ENCODE measurements at places on chromosomes 3 and 15.

GRCh38 chr15:88981244-88982215 is 68.4 kb upstream of the MFGE8 start:
- no peaks in the 10 kb centered on the region for H3K27me3 ChIP-seq
- no peak overlapping the region for H3K4me3 ChIP-seq
- H3K27ac ChIP-seq = no peak overlapping the region
- H3K36me3 ChIP-seq = no peaks in the 10 kb centered on the region

- H3K36me3 ChIP-seq = no peaks in the 10 kb centered on the region
- no peak for DNase-seq
- H3K4me1 ChIP-seq = peaks cover 20% of the 10 kb centered on the region
- H3K4me3 ChIP-seq = no peak overlapping the region
Measured at GRCh38 chr3:128573707-128574162, 76.9 kb downstream of the RPN1 start.

- no peak overlapping the region for H3K4me3 ChIP-seq
- DNase-seq = no peak
- H3K4me1 ChIP-seq = peaks cover 34% of the 10 kb centered on the region
- H3K36me3 ChIP-seq = peaks cover 2% of the 10 kb centered on the region
- H3K27ac ChIP-seq = no peak overlapping the region
- H3K27me3 ChIP-seq = no peaks in the 10 kb centered on the region
Measured at GRCh38 chr15:77628010-77628409, 4.7 kb downstream of the LINGO1 start.

DNA sequence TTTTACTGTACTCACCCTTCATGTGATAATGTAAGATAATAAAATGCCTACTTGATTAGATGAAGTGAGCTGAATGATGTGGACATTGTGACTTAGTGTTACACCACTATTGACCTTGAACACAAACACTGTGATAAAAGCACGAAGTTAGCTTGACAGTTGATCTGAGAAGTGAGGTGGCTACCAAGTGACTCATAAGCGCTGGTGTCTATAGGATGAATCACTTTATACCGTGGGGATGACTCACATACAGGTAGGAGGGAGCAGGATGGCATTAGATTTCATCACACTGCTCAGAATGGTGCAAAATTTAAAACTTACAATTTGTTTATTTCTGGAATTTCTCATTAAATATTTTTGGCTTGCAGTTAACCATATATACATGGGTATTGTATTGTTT is 174.7 kb upstream of the CNTN3 start:
- no peaks in the 10 kb centered on the region for H3K27me3 ChIP-seq
- no peaks in the 10 kb centered on the region for H3K36me3 ChIP-seq
- H3K4me3 ChIP-seq = no peak overlapping the region
- DNase-seq = no peak
- H3K27ac ChIP-seq = no peak overlapping the region

- no peak overlapping the region for H3K27ac ChIP-seq
- H3K4me1 ChIP-seq = no peaks in the 10 kb centered on the region
- DNase-seq = no peak
- H3K27me3 ChIP-seq = no peaks in the 10 kb centered on the region
- no peaks in the 10 kb centered on the region for H3K36me3 ChIP-seq
- no peak overlapping the region for H3K4me3 ChIP-seq
Measured at GRCh38 chr3:122322095-122323075, 2.7 kb upstream of the CSTA start.

DNA sequence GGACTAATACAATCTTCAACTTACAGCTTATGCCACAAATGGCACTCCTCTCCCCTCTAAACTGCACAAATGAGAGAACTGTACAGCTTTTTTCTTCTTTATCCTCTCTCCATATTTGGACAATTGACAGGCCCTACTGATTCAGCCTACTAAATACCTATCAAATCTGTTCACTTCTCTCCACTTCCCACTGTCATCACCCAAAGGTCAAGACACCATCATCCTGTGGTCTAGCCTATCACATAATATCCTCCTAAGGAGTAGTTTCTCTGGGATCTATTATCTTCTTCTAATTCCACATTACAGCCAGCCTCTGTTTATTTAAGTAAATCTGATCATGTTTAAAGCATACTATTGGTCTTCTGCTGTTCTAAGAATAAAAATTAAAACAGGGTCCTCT is 33.0 kb upstream of the SLC12A8 start:
- DNase-seq = no peak
- H3K27ac ChIP-seq = no peak overlapping the region
- no peaks in the 10 kb centered on the region for H3K36me3 ChIP-seq
- no peaks in the 10 kb centered on the region for H3K4me1 ChIP-seq
- no peaks in the 10 kb centered on the region for H3K27me3 ChIP-seq

GRCh38 chr3:160180581-160181216 is 44.5 kb upstream of the C3orf80 start:
- H3K36me3 ChIP-seq = no peaks in the 10 kb centered on the region
- no peak overlapping the region for H3K4me3 ChIP-seq
- no peak for DNase-seq
- H3K4me1 ChIP-seq = no peaks in the 10 kb centered on the region

DNA sequence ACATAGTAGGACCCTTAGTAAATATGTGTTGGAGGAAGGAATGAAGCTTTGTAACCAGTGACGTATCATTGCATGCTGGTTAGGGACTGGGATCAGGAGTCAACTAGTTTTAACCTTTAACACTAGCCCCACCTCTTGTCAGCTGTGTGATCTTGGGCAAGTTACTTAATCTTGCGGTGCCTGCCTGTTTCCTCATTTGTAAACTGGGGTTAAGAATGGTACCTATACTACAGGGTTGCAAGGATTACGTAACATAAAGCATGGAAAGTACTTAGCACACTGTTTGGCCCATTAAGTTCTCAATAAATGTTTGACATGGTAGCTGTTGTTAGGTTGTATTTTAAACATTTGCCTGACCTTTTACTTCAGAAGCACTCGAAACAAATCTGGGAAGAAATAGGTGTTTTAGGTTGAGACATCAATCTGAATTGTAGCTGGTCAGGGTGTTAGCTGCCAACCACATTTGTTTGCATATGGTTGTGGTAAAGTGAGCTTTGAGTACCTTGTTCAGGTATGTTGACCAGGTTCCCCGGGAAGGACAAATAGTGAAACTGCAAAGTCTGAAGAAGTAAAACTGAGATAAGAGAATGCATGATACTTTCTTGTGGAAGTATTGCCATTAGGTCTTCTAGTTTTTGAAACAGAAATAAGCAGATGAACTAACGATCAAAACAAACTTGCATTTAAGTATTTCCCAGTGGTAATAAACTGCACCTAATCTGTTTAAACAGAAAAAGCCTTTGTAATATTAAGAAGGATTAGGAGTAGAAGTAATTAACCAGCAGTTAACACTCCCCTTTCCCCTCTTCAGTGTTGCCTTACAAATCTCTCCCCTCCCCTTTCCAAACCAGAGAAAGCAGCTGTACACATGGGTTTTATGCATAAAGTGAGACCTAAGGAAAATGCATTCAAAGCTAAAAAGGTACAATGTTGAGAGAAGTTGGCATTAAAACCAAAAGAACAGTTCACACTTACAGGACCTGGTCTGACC is 25.8 kb upstream of the SCAANT1 start:
- H3K4me1 ChIP-seq = peaks cover 18% of the 10 kb centered on the region
- H3K4me3 ChIP-seq = no peak overlapping the region
- H3K27ac ChIP-seq = peak overlapping the region; percentile 14

DNA sequence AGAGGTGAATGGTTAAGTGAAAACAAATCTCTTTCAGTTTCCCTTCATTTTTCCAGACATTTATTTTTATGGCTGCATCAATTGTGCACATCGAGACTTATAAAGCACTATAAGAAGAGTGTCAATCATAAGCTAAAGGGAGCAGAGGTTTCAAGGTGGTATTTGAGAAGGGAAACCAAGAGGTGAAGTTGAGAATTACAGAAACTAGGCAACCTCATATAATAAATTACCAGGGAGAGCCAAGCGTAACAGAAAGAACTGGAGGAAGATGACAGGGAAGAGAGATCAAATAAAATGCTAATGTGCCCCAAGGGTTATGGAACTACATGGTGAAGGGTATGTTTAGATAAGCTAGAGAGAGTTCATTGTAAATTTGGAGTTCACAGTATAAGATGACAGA is 6.3 kb upstream of the CCDC54 start:
- no peaks in the 10 kb centered on the region for H3K4me1 ChIP-seq
- H3K27ac ChIP-seq = no peak overlapping the region
- H3K4me3 ChIP-seq = no peak overlapping the region

- H3K4me1 ChIP-seq = peaks cover 16% of the 10 kb centered on the region
- H3K27ac ChIP-seq = no peak overlapping the region
- no peak for DNase-seq
- no peaks in the 10 kb centered on the region for H3K27me3 ChIP-seq
- no peak overlapping the region for H3K4me3 ChIP-seq
Measured at GRCh38 chr15:101246824-101247745, 4.8 kb downstream of the CHSY1 start.

All from neuronal stem cell (in vitro differentiated cells).